K562 (cell line): ENCODE measurements at places on chromosomes 4 and X.

GRCh38 chr4:1285151-1285789 is 4.4 kb upstream of the MAEA start:
- DNase-seq, result no peak

DNA sequence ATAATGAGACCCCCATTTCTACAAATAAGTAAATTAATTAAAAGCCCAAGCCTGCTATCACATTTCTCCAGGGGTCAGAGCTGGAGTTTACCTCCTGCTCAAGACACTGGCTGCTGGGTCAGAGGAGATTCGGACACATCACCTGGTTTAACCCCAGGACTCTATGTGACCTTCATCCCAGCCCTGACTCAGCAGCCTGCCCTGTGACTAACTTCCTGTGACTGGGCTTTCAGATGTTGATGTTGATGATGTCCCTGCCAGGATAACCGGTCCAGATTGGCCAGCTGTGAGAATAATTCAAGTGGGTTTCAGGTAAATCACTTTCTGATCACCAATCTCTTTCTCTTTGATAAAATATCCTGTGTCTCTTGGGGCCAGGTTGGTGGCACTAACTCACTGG is 102.4 kb upstream of the MAML3 start:
- DNase-seq, result no peak

GRCh38 chr4:98662626-98663225 is 4.3 kb upstream of the TSPAN5 start:
- DNase-seq, result no peak

- no peak for DNase-seq
These were observed 561.5 kb downstream of the BCOR start for GRCh38 chrX:39536211-39536610.

DNA sequence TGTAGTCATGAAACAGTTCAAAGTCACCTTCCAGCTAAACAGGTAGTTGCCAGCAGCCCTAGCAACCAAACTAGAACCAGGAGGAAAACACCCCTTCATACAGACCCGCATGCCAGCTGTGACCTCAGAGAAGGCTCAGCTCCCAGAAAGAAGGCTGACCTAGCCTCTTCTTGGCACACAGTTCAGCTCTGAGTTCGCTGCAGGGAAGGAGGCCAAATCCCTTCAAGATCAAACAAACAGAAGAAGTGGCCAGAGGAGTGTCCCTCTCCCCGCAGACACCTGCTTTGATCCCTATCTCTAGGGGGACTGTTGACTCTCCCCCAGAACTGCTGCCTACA is 56.0 kb downstream of the HADH start:
- peak; percentile 26 for DNase-seq

DNA sequence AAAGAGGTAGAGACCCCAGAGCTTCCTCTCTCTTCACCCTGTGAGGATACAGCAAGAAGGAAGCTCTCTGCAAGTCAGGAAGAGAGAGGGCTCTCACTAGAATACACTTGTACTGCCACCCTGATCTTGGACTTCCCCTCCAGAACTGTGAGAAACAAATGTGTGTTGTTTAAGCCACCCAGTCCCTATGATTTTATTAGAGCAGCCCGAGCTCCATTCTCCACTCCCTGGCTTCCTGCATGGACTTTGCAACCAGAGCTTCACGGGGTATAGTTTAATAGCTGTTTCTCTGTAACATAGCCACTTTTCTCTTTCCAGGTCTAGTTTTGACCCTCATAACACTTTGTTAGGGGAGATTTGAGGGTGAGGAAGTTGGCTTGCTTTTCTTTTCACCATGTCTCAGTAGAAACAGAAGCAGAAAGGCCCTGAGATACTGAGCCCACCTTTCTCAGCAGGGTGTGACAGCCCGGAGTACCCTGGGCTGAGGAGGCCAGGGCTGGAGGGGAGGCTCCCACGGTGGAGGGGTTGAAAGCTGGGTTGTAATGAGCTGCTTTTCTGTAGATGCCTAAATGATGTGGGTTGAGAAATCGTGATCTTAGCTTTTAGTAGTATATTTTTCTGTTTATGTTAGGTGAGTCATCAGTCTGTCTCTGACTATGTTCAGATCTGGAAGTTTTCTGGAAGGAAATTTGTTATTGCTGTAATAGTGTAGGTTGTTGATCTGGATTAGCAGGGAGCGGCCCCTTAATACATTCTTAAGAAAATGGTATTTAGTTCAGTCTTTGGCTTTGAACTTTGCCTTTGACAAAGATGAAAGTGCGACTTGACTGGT is 118.6 kb downstream of the PTTG2 start:
- no peak for DNase-seq
